ENCODE measurements at places on chromosomes 1 and 21.
A peak's percentile ranks its signal among the peaks of the same experiment; 100 is the strongest.

GRCh38 chr21:36817732-36818450 is 119.0 kb downstream of the SIM2 start:
- no peak for DNase-seq

DNA sequence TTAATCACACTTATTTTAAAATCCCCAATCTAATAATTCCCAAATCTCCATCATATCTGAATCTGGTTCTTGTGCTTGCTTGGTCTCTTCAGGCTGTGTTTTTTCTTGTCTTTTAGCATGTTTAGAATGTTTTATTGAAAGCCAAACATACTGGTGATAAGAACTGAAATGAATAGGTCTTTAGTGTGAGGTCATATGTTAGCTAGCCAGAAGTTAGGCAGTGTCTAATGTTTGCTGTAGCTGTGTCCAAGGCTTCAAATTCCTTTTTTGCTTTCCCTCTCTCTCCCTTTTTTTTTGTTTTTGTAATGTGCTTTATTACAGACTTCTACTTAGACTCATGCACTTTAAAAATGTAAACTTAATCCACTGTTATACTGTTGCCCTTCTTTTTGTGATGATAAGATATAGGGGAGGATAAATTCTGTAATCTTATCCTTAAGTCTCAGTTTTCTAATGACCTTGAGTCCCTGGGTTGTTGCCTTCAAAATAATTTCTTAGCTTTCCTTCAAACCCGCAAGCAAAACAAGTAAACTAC is 725.1 kb downstream of the BRINP3 start:
- no peak for DNase-seq

DNA sequence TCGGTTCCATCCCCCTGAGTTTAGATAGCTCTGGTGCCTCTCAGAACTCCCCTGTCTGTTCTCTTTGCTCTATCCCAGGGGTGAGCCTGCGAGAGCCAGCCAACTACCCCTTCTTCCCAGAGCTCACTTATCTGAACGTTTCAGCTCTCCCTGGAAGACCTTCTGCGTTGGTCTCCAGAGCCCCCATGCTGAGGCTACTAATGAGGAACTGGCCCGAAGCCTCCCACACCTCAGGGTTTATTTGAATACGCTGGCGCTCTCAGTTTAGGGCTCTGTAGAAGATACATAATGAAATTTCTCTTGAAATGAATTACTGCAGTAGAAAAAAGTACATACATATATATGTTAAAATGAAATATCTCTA is 43.5 kb downstream of the TCEANC2 start:
- DNase-seq, result peak; percentile 70

GRCh38 chr1:155651861-155652661 is 36.5 kb downstream of the YY1AP1 start:
- no peak for DNase-seq

DNA sequence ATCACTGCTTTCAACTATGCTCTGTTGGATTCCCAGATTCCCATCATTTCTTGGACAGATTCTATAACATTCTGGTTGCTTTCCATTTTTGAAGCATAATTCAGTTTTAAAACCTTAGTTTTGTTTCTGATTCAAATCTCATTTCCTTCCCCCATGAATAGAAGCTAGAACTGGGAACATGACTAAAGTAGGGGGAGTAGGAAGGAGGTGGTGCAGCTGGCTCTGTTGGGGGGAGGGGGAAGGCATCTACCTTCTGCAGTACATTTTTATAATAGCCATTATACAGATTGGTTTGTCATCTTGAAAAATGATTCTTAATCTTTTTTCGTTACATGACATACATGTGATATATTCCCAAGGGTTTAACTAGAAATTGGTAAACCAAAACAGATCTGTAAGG is 48.1 kb downstream of the SMG7 start:
- DNase-seq, result peak; percentile 9

DNA sequence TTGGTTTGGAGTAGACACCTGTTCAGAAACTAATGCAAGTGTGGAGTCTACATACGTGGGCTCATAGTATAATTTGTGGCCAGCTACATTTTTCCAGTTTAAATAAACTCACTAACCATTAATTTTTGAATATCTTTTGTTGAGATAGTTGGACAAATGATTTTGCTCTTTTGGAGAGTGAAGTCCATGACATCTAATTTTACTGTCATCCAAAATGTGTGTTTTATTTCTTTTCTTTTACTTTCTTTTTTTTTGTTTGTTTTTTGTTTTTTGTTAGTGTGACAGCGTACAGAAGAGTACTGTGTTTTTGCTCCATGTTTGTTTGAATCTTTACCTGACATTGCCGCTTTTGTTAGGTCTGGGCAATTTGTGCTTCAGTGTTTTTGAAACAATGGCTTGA is 5.0 kb downstream of the RBM15 start:
- no peak for DNase-seq

GRCh38 chr1:204909109-204909508 is 38.4 kb downstream of the NFASC start:
- DNase-seq, result no peak

DNA sequence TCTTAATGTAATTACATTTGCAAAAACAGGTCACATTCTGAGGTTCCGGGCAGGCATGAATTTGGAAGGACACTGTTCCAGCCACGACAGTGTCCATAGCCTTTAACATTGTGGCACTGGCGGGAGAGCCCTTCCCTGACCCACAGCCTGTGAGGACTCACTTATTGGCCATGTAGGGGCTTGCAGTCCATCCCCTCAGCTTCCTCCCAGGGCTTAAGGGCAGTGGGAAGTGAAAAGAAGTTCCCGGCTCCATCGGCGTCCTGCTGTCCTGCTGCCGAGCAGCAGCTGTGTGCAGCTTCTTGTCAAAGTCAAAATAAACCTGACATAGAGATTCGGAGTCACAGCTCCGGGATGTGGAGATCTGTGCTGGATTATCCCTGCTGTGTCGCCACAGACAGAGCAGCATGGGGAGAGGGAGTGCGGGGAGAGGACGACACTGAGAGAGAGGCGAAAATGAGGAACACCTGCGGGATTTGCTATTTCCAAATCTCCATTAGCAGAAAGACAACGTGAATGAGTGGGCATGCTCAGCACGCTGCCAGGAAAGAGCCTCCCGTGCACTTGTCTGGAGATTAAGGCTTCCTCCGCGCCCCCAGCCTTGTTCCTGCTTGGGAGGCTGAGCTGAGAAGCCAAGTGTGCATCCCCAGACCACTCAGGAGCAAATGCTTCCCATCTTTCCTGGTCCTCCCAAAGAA is 260.3 kb downstream of the ASTN1 start:
- no peak for DNase-seq

- no peak for DNase-seq
Observed at GRCh38 chr1:94614996-94615395, 73.4 kb upstream of the F3 start.

- DNase-seq, result no peak
Observed at GRCh38 chr1:206075786-206076755, 23.1 kb downstream of the RHEX start.

DNA sequence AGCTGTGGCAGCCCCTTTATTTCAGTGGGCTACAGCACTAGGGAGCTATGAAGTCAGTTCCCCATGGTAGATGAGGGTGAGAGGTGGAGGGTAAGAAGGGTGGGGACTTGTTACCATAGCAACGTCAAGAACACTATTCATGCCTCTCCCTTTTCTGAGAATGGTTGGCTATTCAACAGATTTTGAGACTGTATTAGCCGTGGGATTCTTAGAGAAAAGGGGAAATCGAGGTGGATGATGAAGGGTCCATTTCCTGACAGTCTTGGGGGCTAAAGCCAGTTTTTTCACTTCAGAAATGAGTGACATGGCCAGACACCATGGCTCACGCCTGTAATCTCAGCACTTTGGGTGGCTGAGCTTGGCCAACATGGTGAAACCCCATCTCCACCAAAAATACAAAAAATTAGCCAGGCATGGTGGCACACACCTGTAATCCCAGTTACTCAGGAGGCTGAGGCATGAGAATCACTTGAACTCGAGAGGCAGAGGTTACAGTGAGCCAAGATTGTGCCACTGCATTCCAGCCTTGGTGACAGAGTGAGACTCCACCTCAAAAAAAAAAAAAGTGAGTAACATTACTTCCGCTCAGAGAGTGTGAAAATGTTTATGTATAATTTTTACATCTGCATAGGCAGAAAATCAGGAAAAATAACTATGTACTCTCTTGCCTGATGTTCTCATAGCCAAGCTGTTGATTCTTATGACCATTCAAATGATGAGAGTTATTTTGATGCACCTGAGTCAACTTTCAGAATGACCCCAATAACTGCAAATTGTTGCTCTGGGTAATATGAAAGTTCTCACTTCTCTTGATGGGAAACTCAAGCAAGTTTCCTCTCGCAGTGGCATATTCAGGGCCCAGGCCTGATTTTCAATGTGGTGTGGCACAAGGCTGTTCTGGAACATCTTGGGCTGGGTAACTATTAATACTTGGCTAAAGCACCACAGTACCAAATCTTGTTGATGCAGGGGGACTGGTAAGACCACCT is 23.2 kb upstream of the RGSL1 start:
- DNase-seq, result no peak

DNA sequence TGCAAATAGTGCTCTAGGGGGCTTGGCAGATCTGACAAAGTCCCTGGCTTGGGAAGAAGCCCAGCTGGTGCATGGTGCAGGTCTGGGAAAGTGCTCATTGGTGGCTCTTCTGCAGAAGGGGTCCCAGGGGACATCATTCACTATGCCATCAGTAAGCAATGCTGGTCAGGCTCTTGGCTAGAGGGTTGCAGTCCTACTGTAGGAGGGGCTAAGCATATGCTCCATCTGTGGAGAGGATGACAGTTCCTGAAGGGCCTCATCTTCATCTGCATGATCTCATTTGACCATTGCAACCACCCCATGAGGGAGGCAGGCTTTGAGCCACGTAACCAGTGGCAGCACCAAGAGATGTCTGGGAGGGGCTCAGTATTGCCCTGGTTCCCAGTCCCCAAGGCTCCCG is 31.5 kb upstream of the VASH2 start:
- no peak for DNase-seq

DNA sequence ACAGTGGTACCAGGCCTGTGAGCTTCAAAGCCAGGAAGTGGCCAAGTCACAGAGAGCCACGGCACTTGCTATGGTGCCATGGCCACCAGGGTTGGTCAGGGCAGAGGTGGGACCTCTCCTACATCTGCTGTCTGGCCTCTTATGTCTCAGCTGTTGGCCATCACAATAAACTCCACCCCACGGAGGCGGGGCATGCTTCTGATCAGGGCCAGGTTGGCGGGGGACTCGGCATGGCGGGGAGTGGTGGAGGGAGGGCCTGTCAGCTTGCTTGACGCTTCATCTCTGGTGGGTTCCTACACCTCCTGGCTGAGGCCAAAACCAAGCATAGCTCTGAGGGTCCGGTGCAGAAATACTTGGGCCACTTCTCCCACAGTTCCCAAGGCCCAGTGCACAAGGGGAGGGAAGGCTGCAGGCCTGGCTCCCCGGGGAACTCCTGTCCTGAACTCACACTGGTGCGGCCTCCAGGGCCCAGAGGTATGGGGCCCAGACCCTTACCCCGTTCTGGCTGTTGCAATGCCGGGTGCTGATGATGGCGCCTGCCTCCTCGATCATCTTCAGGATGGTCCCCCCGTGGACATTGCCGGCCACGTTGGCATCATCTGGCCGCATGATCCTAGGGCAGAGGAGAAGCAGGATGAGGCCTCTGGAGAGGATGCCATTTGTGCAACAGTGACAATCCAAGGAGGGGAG is 44.2 kb downstream of the ACOT7 start:
- DNase-seq, result no peak

DNA sequence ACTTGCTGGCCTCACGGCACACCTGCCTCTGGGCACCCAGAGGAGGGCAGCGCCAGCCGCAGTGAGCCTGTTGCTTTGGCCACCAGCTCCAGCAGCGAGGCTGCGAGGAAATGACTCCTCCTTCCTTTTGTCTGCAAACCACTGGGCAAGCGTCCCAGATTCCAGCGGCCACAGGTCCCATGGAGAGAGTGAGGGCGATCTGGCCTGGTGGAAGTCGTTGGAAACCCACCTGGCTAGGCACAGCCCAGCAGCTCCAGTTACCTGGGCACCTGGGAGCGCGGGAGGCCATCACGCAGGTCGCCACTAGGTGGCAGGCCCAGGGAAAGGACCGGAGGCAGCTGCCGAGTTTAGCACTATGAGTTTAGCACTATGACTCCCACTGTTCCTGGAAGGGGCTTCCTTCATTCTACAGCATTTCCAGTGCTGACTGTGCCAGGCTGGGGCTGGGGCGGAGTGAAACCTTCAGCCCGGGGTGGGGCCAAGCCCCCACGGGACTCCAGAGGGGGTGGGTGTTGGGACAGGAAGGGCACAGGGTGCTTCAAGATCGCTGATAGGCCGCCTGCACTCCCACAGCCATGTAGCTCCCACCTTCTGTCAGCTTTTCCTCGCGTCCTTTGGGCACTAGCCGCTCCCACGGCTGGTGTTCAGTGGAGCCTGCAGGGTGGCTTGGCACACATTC is 1.1 kb upstream of the ESPN start:
- DNase-seq, result peak; percentile 40

DNA sequence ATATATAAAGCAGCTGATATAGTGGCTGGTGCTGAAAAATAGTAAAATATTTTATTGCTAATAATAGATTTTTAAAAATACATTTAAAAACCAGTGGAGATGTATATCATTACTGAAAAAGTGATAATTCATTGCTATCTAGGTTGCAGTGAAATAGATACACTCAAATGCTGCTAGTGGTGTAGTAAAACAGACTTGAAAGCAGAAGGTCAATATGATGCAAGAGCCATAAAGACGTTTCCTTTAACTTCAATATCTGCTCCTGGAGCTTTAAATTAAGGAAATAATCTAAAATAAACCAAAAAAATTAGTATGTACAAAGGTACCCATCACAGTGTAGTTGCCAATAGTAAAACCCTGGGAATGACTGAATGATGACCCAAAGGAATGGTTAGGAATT is 26.2 kb downstream of the RHEX start:
- peak; percentile 41 for DNase-seq

- DNase-seq, result no peak
Observed at GRCh38 chr1:16421201-16421600, 16.0 kb downstream of the SPATA21 start.

- no peak for DNase-seq
Observed at GRCh38 chr1:182754087-182754486, 35.5 kb upstream of the NPL start.

GRCh38 chr1:230069796-230070195 is 2.8 kb downstream of the GALNT2 start:
- DNase-seq, result no peak

DNA sequence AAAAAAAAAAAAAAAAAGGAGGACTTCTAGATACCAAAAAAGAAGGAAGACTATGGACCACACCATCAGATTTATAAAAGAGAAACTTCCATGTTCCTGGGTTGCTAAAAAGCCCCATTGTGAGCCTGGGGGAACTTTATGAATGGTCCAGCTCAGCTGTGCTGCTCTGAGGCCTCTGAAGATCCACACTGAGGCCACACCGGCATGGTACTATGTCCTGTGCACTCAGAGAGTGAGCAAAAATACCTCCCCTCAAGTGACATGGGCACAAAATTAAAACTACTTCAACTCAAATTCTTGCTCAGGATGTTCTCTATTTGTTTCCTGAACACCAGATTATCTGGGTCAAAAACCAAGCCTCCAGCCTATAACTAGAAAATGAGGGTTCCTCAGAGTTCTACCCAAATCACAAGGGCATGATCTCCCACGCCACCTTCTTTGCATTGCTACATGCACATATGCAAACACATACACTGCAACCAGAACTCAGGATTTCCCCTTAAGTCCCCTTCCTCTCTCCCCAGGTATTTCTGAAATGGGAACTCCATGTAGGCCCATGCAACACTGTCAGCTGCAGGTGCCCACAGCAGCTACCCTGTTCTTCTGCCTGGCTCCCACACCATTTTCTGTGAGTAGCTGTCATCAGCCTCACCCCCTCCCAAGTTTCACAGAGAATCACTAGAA is 94.4 kb downstream of the SH3GLB1 start:
- no peak for DNase-seq

- no peak for DNase-seq
Observed at GRCh38 chr1:54745274-54745673, 19.0 kb downstream of the PARS2 start.

All from common myeloid progenitor, CD34-positive (primary cell).